ENCODE measurements at places on chromosomes 6 and 20.

GRCh38 chr6:142935553-142936517, 9.1 kb downstream of the HIVEP2 start:
- DNase-seq = no peak

DNA sequence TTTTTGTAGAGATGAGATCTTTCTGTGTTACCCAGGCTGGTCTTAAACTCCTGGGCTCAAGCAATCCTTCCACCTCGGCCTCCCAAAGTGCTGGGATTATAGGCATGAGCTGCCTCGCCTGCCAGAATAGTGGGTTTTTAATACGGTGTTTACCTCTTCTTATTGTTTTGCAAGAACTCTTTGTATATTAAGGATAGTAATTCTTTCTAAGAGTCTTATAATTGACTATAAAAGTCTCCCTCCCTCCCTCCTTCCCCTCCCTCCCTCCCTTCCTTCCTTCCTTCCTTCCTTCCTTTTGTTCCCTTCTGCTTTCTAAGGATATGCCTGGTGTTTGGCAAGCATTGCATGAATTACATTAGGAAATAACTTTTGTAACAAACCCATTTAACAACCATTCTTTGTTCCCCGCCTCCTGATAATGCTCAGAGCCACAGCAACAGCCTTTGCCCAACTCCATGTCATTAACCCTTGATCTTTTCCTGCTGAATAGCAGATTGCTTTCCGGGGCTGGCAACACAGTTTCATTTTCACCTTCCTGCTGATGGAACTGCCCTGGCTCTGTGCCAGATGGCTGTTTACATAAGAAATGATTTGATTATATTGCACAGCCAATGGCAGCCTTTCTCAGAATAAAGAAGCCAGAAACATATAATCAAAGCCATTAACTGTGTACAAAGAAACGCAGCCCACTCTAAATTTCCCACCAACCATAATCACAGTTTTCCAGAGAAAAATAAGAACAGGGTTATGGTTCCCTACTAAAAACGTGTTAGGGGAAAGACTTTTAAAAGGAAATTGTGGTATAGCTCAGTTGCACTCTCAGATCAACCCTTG, 143.7 kb upstream of the PTPN1 start:
- DNase-seq = no peak

DNA sequence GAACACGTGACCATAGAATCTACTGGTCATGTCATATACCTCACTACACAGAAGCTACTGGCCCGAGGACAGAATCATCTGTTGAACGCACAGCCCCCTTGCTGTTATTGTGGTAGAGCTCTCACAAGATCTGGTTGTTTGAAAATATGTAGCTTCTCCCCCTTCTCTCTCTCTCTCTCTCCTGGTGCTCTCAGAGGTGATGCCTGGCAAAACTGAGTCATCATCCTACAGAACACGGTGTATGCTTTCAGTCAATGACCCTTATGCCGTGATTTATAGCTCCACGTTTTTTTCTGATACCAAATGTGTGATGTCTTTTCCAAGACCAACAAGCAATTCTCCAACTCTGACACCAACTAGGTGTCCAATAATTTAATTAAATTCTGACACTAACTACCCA, 13.0 kb upstream of the RBM24 start:
- DNase-seq = no peak

GRCh38 chr6:5261545-5262109, 314 bp downstream of the FARS2 start:
- DNase-seq = no peak

GRCh38 chr6:88616380-88616779, 347.0 kb downstream of the RNGTT start:
- no peak for DNase-seq

- DNase-seq = no peak
These were observed 12.4 kb downstream of the SLC52A3 start for GRCh38 chr20:755941-756340.

GRCh38 chr20:11246251-11246775, 572.5 kb upstream of the JAG1 start:
- peak; percentile 48 for DNase-seq

- no peak for DNase-seq
These were observed 9.1 kb downstream of the ANKRD60 start for GRCh38 chr20:58219342-58219700.

DNA sequence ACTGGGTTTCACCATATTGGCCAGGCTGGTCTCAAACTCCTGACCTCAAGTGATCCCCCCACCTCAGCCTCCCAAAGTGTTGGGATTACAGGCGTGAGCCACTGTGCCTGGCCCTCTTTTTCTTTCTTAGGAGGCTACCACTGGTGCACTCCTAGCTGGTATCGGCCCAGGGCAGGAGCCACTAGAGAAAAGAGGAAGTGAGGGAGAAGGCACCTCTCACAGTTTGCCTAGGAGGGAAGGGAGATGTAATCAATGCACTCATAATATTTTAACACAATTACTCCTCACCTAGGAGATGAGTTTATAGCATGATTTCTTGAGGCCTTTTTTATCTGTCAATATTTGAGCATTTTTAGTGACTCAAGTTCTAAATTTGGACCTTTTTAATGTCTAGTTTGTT, 189.0 kb upstream of the SOX4 start:
- DNase-seq = no peak

- no peak for DNase-seq
These were observed 35.3 kb downstream of the EFCAB8 start for GRCh38 chr20:32894026-32894483.

GRCh38 chr20:44843876-44844275, 33.5 kb upstream of the RIMS4 start:
- DNase-seq = no peak

DNA sequence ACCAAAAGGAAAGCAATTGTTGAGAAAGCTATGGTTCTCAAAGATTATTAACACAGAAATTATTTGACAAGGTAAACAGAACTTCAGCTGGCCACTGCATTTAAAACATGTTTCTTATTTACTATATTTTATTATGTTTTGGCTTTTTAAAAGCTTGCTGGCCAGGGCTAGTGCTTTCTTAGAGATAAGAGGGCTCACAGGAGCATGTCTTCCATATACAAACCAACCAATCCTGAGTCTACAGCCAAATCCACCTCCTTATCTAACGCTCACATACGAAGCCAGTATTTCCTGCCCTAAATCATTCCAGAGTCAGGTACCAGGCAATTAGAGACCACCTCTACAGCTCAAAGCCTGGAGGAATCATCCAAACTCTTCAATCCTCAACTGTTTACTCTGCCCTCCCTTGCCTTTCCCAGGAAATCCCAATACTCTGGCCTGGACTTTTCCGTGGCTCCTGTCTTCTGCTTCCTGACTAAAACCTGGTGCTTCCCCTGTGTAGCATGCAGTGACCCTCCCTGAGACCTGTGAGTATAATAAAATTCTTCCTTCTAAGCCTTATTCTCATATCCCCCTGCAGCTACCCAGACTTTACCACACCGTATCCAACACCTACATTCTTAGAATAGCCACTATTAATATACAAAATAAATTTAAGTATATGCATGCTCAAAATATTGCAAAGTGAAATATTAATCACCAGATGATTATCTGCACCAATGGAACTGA, 33.2 kb downstream of the RANBP9 start:
- DNase-seq = no peak

- no peak for DNase-seq
These were observed 9.3 kb downstream of the SYNGAP1 start for GRCh38 chr6:33428966-33429749.

DNA sequence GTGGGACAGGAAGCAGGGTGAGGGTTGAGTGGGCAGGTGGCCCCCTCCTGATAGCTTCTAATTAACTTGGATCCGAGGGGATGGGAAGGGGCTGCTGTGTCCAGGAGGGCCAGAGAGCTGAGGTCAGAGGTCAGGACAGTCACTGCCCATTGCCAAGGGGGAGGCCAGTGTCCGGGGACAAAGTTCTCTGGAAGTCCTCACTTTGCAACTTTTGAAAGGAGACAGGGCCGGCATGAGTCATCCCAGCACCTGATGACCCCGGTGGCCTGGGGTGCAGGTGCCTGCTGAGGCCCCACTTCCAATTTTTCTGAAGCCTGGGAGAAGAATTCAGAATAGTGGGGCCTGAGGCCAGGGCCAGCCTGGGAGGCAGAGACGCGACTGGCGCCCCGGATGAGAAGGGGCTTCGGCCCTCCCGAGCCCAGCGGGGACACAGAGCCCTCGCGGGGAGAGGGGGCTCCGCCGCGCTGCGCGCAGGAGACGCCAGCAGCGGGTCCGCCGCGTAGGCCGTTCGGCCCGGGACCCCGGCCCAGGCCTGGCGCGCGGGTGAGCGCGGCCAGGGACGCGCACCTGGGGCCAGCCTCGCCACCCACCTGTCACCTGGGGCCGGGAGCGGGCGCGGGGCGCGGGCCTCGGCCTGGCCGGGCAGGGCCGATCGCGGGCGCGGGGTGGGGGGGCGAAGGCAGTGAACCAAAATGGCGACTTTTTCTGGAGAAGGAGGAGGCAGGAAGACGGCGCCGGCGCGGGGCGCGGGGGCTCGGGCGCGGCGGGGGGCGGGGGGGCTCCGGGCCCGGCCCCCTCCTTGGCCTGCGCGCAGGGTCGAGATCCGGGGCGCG, 586 bp downstream of the ZNF512B start:
- DNase-seq = peak; percentile 67

DNA sequence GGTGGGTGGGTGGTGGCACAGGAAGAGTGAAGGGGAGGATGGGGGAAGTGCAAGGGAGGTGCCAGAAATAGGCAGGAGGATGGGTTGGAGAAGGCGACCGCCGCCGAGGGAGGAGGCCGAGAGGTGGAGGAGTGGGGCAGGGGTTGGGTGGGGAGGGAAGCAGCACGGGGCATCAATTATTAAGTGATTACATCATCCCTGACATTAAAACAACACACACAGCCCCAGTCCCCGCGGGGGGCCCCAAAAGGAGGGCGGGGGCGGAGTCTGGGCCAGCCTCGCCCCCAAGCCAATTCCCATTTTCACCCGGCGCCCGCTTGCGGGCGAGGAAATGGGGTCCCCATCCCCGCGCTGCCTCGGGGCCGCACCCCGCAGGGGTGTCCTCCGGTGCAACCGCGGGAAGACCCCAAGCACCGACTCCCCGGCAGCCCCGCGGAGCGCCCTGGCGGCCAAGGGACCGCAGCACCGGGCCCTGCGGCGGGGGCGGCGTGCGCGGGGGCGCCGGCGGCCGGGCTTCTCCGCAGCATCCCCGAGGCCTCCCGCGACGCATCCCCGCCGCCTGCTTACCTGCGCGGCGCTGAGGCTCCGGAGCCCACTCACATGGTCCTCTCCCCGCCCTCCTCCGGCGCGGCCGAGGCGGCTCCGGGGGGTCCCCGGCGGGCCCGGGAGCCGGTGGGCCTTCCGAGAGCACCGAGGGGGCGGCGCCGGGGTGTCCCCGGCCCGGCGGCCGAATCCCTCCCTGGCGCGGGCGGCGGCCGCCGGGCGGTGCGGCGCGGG, 663 bp downstream of the FYN start:
- DNase-seq = peak; percentile 75

GRCh38 chr6:136335736-136336363, 46.2 kb upstream of the BCLAF1 start:
- DNase-seq = no peak

GRCh38 chr6:90238496-90239266, 58.0 kb downstream of the BACH2 start:
- DNase-seq = no peak

GRCh38 chr20:44435630-44436335, 39.9 kb upstream of the TTPAL start:
- no peak for DNase-seq

DNA sequence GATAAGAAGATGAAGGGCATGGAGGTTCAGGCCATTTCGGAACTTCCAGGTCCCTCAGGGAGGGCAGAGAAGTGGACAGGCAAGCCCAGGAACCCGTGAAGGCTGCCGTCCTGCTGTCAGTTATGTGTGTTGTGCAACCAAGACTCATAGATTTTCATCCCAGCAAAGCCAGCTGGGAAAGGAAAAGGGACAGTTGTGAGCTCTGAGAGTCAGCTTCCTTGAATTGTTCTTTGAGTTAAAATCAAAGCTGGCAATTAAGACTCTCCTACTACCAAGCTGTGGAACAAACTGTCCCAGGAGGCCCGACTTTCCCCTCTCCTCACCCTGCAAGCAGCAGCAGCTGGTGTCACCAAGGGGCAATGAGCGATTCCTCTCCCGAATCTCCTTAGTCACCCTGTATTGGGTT, 46.3 kb upstream of the IYD start:
- no peak for DNase-seq

DNA sequence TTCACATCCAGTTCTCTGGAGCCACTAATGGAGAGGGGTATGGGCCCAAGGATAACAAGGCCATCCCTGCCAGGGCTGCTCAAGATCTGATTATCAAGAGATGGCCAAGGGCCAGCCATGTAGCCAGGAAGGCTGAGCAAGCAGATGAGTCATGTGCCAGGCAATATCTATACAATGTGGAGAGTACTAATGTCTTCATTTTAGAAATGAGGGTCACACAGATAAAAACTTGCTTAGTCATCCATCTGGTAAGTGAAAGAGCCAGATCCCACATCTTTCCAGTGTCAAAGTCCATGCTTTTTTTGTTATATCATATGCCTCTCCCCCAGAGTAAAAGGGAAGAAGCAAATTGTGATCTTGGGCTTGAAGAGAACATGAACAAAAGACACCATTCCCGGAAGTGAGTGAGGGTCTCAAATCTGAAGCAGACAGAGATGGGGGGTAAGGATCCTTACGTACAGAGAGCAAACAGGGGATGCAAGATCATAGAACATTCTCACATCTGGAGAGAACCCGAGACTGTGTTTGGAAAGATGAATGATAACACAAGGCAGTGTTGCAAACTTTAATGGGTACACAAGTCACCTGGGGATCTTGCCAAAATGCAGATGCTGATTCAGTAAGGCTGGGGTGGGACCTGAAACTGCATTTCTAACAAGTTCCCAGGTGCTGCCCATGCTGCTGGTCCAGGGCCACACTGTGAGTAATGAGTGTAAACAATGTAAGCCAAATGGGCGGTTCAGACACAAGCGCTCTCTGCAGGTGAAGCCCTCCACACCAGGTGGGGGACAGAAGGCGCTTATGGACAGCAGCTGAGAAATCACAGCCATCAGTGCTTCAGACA, 20.0 kb upstream of the GSTA3 start:
- DNase-seq = no peak

Data from left hindlimb (tissue), 1 donor.